ENCODE measurements at places on chromosomes 3 and 15.

- no peak for DNase-seq
Observed at GRCh38 chr3:15160662-15161061, 45.4 kb upstream of the CAPN7 start.

DNA sequence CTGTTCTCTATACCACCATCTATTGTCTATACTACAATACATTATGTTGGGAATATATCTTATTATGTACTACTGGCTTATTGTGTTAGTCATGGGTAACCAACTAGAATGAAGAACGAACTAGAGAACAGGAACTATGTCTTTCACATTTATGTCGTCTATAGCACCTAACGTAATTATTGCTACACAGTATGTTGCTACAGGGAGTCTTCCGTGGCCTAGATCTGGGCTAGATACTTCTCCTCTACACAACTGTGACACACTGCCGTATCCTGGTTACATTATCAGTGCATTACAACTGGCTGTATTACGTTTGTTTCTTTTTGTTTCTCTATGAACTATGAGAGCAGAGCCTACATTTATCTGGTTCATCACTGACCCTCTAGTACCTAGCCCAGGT is 34.0 kb downstream of the SCG5 start:
- no peak for DNase-seq

DNA sequence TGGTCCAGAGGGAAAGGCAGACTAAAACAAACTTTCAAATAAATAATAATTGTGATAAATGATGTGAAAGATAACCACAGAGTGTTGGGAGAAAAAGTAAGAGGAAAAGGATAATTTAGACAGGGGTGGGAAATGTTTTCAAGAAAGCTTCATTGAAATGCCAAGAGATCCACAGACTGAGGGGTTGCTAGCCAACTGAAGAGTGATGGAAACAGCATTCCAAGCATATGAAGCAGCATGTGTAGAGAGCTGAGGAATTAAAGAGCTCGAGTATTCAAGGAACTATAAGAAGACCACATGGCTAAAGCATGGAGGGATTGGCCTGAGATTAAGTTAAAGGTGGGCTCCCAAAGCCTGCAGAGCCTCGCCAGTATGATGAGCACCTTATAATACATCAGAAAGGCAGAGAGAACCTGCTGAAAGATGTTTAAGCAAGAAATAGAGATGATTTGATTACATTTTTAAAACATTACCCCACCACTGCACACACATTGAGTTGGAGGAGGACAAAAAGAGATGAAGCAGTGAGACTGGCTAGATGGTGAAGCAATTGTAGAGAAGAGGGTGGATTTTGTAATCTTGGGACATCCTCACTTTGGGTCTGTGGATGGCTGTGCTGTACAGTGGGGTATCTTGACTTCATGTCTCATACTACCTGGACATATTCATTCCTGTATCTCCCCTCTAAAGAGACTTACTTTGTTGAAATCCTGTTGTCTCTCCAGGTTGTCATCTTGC is 100.8 kb downstream of the STAC start:
- no peak for DNase-seq

DNA sequence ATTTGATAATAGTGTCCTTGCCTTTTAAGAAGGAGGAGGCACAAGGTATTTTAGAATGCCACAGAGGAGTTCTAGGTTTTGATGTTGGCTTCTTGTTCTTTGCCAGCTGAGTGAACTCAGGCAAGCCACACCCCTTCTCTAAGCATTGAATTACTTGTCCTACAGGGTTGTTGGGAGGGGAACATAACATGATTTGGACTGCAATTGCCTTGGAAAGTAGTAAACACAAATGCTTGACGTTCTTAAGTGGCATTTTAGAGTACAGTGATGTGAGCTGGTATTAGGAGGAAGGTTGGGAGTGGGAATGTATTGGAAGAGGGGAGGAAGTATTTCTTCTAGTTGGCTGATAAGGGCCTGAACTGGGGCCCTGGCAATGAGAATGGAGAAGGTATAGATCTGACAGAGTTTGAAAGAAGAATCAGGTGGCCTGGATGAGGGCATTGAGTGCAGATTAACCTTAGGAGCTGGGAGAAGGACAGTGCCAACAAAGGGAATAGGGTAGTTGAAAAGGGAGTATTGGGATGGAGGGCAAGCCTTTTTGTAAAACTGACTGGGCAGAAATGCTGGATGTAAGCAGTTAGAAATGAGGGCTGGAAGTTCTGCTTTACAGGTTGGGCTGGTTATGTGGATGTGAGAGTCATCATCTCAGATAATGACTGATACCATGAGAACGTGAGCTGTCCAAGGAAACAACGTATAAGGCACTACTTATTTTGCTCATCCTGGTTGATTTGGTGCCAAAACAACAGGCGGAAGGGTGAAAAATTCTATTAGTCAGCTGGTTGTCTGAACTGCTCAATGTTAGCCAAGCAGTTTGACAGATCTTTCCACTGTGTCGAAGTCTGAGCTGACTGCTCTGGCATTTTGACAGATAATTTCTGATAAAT is 16.7 kb downstream of the KAT2B start:
- peak; percentile 74 for DNase-seq

- peak; percentile 24 for DNase-seq
Observed at GRCh38 chr15:78322243-78322642, 17.9 kb upstream of the CRABP1 start.

DNA sequence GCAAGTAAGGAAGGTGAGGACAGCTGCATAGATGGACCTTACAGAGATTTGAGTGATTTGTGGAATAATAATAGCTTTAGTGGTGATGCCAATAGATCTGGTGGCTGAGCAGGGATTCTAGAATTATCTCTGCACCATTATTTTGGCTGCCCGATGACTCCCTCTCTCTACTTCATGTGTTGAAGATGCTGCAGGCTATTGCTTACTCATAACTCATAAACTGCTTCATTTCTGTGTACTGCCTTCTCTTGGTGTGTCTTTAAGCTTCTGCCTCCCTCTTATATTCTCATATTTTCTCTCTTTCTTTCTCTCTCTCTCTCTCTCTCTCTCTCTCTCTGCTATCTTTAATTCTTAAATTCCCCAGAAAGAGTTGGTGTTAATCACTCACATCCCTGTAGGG is 256.0 kb upstream of the TRIM42 start:
- no peak for DNase-seq

- peak; percentile 33 for DNase-seq
Observed at GRCh38 chr15:73305331-73306211, 63.2 kb downstream of the HCN4 start.

DNA sequence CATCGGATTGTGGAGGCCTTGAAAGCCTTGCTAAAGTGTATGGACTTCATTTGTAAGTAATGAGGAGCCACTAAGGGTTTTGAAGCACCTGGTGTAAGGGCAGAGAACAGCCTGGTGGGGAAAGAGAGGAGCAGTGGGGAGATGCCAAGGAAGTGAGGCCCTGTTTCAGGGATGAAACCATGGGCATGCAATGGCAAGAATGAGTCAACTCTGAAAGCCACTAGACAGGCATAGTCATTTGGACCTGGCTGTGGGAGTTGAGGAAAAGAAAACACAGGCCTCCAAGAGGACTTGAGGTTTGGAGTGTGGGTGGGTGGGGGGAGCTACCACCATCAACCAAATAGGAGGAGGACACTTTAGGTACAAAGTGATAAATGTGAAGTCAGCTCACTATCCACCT is 7.6 kb downstream of the XCR1 start:
- no peak for DNase-seq

DNA sequence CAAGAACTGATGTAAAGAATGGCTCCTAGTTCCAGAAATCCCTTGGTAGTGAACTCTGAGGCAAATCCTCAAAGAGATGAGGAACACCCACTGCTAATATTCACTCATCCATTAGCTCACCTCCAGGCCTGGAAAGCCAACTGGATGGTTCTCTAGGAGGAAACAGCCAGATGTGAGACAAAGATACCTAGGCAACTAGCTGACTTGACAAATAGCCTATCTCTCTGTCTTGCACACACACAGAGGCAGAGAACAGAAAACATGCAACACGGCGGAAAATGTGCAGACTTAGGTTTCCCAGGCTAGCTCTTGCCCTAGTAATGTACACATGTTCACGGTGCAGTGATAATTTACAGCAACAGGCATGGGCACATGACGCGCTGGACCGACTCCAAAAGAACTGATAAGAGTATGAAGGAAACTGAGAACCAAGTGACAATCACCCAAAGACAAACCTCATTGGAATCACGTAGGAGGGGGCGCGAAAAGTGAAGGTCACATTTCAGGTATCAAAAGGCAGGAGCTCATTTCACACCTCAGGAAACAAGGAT is 318.1 kb downstream of the FOXP1 start:
- DNase-seq: no peak

DNA sequence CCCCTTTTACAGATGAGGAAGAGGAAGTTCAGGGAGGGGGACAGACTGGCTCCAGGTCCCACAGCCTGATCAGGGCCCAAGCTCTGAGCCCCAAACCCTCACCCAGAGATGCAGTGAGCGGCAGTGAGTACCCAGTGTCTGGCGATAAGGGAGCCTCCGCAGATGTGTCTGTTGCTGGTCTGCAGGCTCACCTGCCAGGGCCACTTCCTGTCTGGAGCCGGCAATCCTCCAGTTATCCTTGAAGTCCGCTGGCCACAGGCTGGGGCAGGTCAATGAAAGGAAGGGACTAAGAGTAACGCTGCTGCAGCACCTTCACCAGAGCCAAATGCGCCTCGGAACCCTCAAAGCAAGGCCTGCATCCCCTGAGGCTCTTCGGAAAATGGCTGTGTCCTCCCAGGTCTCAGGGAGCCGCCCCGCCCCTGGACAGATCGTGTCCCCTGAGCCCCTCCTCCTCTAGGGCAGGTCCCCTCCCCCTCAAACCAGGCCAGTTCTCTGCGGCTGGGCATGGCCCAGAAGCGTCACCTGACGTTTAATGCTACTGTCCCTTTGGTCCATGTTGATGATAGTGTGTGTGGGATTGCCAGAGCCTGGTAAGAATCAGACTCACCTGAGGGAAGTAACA is 51.5 kb downstream of the MYL3 start:
- DNase-seq: no peak

DNA sequence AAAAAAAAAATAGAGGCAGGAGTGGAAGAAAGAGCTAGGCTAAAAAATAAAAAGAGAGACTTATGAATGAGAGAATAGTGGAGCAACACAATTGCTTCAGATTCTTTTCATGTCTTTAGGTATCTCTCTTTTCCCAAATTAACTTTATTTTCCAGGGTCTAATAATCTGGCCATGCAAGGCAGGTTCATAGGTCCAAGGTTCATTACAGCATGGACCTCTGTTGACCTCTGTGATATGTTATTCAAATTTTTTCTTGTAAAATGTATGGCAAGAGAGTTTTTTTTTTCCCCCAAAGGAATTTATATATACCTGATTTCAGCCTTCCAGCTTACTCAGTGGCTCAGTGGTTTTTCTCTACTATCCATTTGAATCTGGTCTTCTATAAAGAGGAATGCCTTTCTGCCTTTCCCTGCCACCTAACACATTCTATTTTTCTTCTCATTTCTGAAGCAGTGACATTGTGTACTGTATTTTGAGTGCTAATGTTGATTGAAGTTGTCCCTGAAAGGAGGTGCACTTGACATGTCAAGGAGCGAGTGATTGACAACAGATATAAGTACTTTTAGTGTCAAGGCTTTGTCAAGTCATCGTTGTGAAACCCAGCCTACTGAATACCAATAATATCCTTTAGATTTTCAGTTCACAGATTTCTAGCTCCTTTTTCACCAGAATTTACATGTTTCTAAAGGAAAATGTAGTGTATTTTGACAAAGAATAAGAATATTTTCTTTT is 118.5 kb downstream of the MAP2K5 start:
- no peak for DNase-seq

GRCh38 chr15:64702816-64703631 is 72.4 kb downstream of the RBPMS2 start:
- DNase-seq: peak; percentile 61

GRCh38 chr3:141294848-141295247 is 63.2 kb downstream of the PXYLP1 start:
- DNase-seq: peak; percentile 31

DNA sequence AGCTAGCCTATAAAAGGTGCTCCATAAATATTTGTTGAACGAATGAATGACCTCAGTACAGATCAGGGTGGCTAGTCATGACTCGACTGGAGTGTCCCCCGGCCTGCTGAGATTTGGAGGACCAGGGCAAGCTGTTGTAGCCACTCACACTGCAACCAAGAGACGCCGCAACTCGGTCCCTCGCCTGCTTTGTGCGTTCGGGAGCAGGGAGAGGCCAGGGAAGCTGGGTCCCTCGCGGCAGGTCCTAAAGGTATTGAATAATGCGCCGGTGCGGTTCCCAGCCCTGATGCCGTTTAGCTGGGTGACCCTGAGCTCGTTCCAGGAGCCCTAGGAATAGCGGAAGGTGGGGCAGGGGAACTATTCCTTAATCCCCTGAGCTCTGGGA is 1.8 kb downstream of the IGDCC4 start:
- no peak for DNase-seq

GRCh38 chr3:47441796-47442551 is 33.8 kb downstream of the SCAP start:
- no peak for DNase-seq

DNA sequence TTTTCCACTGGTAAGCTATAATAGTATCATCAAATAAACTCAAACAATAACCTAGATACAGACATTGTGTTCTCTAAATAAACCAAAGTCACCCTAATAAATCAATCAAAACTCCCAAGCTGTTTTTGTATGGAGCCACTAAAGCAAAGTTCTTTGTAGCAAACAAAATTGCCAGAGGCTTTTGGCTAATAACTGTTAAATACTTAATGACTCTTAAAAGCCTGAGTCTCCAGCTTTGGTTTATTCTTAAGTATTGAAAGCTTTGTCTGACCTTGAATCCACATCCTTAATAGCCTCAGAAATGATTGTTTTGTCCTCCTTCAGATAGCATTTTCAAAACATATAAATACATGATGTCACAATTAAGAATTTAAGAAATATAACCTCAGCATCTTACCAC is 725.3 kb downstream of the SI start:
- DNase-seq: no peak

- DNase-seq: no peak
Observed at GRCh38 chr3:185958626-185959025, 20.8 kb upstream of the TRA2B start.

GRCh38 chr3:124078953-124079911 is 87.3 kb upstream of the ROPN1 start:
- DNase-seq: no peak

- DNase-seq: no peak
Observed at GRCh38 chr3:197694251-197694650, 42.5 kb downstream of the RUBCN start.

GRCh38 chr15:90519688-90520087 is 10.0 kb upstream of the CRTC3 start:
- no peak for DNase-seq

DNA sequence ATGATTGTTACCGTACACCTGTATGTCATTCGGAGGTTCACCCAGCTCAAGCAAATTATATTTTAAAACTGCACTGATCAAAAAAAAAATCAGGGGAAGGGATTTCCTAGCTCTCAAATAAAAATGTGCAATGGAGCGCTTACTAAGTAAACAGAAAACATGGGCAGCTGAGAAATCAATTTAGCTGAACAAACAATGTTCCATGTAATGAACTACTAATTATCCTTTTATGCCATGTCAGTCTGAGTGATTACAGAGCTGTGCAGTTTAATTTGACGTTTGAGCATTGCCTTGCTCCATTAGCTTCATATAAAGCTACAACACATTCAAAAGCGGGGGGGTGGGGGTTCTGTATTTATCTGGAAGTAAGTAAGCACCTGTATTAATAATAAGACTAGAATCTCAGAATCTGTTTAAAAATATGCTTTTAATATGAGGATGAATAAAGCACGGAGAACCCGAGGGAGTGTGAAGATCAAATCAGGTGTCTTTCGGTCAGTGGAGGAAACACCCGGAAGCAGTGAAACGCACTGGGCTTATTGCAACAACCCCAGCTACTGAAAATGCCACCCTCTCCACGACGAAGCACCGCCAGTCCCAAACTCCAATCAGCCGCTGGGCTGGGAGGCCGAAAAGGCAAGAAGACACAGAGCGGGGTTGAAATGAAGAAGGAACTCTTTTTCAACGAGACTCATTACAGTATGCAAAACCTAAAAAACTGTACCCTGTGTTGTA is 196.5 kb upstream of the ATP11B start:
- DNase-seq: no peak

All from skeletal muscle cell (primary cell).